8988T (cell line): ENCODE measurements at places on chromosomes 6 and 20.
A peak's percentile ranks its signal among the peaks of the same experiment; 100 is the strongest.

- DNase-seq: no peak
Measured at GRCh38 chr20:60001108-60001507, 42.9 kb downstream of the CDH26 start.

DNA sequence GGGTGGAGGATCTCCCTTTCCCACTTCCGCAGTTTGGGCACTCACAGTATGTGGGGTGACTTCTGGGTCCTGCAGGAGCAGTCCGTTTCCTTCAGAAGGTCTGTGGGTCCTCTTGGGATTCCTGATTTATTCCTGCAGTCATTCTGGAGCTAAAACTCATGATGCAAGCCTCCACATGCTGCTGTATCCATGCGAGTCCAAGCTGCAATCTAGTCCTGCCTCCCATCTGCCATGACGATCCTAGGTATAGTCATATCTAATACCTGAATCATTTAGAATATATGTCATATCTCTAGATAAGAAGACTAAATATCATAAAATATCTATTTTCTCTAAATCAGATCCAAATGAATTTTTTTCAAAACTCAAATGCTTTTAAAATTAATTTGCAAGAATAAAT is 103.4 kb upstream of the AHI1 start:
- no peak for DNase-seq

- no peak for DNase-seq
Measured at GRCh38 chr6:107853230-107853629, 29.1 kb upstream of the SCML4 start.

- peak; percentile 33 for DNase-seq
Measured at GRCh38 chr6:12296255-12296573, 6.1 kb downstream of the EDN1 start.

DNA sequence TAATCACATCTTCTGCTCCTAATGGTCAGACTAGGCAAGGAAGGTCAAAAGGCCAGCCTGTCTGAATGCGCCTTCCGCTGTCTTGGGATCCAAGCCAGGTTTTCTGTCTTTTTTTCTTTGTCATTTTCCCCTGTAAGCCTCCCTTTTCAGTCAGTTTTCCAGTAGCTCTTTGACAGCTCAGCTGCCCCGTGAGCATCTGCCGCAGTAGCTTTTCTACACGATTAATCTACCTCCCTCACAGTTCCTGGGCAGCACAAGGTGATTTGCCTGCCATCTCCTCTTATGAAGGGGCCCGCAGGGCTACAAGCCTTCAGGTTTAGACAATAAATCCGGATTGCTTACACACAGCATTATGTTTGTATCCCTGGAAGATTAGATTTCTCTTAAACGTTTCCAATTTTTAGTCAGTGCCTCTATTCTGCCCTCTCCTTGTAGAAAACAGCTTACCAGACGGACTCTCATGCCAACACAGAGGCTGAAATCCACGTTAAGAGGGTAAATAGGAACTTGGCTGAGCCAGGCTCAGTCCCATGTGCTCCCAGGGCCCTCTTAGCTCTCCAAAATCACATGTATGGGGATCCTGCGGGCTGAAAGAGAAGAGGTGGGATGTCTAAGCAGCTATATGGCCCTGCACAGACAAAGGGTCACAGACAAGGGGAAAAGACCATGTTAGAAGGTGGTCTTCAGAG is 77.2 kb downstream of the LY86 start:
- no peak for DNase-seq

DNA sequence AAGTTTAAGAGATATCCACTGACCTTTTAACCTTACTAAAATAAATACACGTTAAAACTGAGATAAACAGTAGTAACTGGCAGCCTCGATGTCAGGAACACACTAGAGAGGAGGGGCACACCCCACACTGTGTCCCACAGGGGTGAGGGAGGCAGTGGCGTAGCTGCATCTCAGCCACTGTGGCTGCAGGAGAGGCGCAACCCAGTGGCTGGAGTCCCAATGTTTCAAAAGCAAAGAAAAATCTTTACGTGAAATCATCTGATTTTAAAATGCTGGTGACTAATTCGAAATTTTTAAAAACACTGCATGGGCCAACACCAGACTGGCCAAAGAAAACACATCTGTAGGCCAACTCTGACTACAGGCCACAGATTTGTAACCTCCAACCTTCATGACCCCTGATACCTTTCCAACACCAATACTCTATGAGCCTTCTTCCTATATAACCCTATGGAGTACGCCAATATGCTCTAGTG is 54.7 kb downstream of the TRAM2 start:
- no peak for DNase-seq

DNA sequence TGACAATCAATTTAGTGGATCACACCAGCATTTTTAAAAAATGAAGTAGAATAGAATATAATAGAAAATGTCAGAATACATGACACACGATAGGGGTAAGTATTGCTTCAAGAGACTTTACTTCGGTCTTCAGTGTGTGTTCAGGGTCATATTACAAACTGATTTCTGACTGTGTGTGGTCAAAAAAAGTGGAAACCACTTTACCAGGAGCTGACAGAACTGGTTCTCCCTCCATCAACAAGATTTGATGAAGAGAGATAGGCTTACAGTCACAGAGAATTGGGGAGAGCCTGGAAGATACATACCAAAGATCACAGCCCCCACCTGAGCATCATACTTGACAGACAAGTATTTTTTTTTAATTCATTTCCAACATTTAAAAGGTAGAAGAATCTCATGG is 21.7 kb downstream of the ARMC2 start:
- no peak for DNase-seq

DNA sequence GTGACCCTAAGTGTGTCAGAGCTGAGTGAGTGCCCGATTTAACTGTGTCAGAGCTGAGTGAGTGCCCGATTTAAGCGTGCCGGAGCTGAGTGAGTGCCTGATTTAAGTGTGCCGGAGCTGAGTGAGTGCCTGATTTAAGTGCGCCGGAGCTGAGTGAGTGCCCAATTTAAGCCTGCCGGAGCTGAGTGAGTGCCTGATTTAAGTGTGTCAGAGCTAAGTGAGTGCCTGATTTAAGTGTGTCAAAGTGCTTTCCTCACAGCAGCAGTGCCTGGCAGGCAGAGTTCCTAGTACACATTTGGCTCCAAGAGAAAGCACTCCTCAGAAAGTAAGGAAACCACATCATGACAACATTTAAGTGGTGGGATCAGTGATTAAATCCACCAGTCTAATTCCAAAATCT is 13.2 kb downstream of the SERAC1 start:
- no peak for DNase-seq

GRCh38 chr6:144171406-144171805 is 21.1 kb downstream of the STX11 start:
- no peak for DNase-seq

DNA sequence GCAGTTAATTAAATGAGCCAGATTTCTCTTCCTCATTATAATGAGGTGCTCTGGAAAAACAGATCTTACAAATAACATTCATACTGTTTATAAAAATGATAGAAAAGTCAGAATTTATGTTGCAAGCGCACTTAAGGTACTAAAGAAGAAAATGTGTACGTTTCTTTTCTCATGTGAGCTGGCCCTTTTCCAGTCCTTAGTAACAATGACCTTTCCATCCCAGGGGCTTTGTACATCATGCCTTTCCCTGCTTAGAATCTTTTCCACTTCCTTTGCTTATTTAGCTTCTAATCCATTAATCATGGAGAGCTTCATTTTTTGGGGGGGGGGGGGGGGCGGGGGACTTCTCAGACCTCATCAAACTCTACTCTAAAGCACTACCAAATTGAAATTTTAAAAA is 4.8 kb downstream of the FBXO5 start:
- no peak for DNase-seq
